Hematopoietic multipotent progenitor cell (in vitro differentiated cells): ENCODE measurements at places on chromosomes 1 and 21.

- no peak for DNase-seq
Observed at GRCh38 chr21:41135746-41136145, 32.2 kb upstream of the BACE2 start.

DNA sequence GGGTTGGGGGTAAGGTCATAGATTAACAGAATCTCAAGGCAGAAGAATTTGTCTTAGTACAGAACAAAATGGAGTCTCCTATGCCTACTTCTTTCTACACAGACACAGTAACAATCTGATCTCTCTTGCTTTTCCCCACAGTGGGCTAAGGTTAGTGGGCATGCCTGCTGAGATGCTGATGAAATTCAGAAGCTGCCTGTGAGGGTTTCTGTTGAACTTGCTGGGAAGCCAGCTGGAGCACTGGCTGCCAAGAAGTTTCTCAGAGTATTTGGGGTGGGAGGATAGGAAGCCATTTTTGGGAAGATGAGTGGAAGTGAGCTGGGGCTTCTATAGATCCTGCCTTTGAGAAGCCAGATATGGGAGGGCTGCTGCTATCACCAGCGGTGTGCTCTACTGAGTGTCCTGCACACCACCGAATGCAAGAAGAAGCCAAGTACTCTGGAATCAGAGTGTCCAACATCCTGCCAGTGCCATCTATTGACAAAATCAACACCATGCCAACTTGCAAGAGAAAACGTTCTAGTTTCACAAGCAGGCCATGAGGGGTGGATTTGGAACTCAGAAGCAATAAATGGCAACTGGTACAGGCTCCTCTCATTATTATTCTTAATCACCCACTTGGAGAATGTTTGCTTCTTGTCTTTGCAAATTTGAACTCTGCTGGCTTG is 102.7 kb downstream of the PTPRU start:
- no peak for DNase-seq

- DNase-seq = no peak
Observed at GRCh38 chr1:18175051-18175450, 67.5 kb downstream of the IGSF21 start.

DNA sequence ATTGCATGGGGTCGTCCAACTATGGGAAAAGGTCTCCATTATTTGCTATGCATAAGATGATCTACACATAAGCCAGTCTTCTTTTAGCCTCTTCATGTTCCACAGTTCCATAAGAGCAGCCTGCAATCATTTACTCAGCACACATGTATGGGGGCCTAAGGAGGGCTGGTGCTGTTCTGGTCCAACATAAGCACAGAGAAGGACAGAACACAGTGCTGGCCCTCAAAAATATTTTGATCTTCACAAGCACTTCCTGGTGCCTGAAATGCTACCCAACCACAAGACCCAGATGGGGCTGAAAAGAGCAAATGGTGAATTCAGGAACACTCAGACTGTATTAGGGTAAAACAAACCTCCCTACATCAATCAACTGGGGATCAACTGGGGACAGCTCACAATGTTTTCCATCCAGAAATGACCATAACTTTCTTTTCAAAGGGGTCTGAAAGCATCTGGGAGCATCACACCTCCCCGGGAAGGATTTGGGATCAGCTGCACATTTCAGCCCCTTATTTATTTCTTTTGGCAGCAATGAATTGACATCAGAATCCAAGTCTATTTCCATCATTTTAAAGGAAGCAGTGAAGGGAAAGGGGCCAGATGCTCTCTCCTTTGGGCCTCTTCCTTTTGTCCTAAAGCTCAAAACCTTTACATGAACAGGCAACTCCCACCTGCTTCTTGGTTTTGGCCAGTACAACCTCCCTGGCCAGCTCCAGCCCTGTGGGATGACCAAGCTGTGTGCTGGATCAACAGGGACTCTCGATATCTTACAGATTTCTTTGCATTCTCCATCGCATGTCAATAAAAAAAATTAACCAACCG is 45.7 kb downstream of the KCNN3 start:
- no peak for DNase-seq

GRCh38 chr1:37306461-37306860 is 167.9 kb upstream of the ZC3H12A start:
- DNase-seq = peak; percentile 16

DNA sequence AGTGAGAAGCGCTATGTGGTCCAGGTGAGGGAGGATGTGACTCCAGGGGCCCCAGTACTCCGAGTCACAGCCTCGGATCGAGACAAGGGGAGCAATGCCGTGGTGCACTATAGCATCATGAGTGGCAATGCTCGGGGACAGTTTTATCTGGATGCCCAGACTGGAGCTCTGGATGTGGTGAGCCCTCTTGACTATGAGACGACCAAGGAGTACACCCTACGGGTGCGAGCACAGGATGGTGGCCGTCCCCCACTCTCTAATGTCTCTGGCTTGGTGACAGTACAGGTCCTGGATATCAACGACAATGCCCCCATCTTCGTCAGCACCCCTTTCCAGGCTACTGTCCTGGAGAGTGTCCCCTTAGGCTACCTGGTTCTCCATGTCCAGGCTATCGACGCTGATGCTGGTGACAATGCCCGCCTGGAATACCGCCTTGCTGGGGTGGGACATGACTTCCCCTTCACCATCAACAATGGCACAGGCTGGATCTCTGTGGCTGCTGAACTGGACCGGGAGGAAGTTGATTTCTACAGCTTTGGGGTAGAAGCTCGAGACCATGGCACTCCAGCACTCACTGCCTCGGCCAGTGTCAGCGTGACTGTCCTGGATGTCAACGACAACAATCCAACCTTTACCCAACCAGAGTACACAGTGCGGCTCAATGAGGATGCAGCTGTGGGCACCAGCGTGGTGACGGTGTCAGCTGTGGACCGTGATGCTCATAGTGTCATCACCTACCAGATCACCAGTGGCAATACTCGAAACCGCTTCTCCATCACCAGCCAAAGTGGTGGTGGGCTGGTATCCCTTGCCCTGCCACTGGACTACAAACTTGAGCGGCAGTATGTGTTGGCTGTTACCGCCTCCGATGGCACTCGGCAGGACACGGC is 2.2 kb downstream of the CELSR2 start:
- no peak for DNase-seq

DNA sequence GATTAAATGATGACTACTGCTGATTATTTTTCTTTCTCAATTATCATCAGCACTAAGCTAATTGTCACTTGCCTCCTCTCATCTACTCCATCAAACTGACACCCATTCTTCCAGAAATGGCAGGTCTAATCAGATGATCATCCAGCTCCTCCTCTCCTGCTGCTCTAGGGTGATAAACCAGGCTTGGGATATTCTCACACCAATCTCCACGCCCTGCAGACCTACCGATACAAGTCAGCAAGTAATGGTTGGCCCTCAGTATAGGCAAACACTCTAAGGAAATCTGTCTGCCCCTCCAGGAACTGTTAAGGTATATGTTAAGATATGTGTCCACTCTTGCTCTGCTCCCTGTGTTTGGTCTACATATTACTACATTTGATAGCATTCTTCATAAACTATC is 36.3 kb upstream of the C1orf21 start:
- no peak for DNase-seq

- peak; percentile 55 for DNase-seq
Observed at GRCh38 chr1:204828352-204828850, 42.3 kb upstream of the NFASC start.
